Stimulated activated naive CD8-positive, alpha-beta T cell treated with anti-CD3 and anti-CD28 coated beads, Interleukin-15, amount 100 ng/mL, for 72 hours (primary cell): ENCODE measurements at places on chromosomes 11 and 22.

DNA sequence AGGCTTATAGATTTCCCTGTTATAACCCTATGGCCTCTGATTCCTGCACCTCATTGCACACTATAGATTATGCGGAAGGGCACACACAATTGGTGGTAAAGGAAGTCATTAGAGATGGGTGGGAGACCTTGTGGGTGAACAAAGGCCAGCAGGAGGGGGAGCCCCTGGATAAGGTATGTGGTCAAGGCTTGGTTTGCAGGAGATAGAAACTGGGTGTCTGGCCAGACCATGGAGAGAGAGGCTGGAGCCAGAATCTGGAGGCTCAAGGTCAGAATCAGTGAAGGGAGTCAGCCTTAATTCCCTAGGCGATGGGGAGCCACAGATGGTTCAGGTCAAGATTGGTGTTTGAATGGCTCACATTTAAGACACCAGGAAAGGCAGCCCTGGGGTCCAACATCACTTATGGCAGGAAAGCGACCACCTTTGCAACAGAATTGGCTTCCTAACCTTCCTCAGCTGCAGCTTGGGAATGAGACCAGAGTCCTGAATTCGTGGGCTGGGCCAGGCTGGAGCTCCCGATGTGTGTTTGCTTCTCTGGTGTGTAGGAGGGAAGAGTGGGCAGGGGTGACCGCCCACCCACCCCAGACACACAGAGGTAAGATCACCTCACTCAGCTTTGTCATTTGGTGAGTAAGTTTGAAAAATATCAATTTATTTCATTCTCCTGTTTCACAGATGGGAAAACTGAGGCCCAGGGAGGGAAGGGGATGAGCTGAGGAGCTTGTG, 22.7 kb upstream of the SCUBE1 start:
- no peak for DNase-seq

DNA sequence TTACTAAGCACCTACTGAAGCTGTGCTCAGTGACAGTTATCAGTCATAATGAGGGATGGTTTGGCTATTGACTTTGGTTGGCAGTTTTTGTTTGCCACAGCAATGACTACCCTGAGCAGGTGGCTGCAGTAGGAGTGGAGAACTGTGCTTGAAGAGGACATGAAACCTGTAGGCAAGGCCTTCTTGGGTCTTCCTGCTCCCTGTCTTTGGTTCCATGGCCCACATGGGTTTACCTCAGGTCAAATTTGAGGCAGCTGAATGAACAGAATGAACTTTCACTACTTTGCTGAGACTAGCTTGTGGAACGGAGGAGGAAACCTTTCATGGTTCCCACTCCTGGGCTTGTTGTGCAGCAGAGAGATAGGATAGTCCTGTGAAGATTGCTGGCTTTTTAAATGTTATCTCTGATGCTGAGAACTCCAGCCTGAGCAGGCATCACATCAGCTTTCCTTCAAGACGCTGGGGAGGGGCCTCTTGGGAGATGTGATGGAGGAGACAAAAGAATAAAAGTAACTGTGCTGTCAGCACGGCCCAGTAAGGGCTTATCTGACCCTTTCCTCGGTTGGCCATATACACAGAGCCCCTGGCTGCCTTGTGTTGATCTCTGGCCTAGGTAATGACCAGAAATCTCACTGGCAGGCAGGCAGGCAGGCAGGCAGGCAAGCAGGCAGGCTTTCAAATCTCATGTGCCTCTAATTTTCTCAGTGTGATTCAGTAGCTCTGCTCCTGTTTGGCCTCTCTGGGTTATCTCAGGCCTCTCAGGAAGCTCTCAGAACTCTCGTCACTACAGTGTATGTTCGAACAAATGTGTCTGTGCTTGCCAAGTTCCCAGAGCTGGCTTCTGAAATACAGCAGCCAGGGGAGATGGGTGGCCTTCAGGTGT, 12.0 kb downstream of the STIM1 start:
- peak; percentile 13 for DNase-seq

- DNase-seq = no peak
Measured at GRCh38 chr11:113446112-113446511, 29.1 kb downstream of the DRD2 start.

- DNase-seq = no peak
Measured at GRCh38 chr11:134882141-134882540, 470.1 kb upstream of the B3GAT1 start.

DNA sequence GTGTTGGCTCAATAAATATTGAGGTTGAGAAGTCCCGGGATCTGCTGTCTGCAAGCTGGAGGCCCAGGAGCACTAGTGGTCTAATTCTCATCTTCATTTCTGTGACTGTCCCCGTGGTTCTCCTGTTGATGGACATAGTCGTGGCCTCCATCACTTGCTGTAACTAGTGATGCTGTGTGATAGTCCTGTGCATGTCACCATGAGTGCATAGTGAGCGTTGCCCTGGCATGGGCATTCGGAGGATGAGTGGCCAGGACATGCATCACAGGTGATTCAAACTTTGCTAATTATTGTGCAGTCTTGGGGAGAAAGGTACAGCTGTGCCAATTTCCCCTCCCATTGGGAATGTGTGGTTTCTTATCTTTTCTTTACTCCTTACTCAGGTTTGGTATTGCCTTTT, 902.2 kb downstream of the BRD1 start:
- DNase-seq = no peak

DNA sequence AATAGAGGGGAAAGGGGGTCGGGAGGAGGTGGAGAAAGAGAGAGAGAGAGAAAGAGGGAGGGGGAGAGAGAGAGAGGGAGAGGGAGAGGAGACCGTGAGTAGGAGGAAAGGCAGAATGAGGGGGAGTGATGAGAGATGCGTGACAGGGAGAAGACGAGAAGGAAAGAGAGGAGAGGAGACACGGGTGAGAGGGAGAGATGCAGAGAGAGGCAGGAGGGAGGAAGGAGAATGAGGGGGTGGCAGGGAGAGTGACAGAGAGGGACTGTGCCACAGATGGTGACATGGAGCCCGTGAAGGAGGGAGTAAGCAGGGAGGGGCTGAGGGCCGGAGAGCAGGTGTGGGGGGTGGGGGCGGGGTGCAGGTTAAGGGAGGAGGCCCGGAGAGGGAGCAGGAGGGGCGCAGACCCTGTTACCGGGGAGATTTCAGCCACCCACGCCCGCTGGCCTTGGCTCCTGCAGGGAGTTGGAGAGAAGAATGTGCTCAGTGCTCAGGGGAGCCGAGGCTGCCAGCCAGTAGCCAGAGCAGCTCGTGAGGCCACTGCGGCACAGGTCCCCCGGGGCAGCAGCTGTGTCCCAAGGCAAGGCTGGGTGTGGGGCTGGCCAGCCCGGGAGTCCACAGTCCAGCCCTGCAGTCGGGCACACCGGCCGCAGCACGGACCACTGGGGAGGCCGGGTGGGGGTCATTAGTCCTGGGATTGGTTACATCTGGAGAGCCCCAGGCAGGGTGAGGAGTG, at the start of gene SSTR3:
SSTR3 (minus strand) TSS at position 304 of the 733 bp plus-strand sequence. CDS start 4,674 bp downstream, outside the sequence.
- DNase-seq = no peak

GRCh38 chr11:110518809-110519514, 89.2 kb downstream of the FDX1 start:
- no peak for DNase-seq

GRCh38 chr11:133896028-133896427, 50.7 kb upstream of the SPATA19 start:
- DNase-seq = no peak

DNA sequence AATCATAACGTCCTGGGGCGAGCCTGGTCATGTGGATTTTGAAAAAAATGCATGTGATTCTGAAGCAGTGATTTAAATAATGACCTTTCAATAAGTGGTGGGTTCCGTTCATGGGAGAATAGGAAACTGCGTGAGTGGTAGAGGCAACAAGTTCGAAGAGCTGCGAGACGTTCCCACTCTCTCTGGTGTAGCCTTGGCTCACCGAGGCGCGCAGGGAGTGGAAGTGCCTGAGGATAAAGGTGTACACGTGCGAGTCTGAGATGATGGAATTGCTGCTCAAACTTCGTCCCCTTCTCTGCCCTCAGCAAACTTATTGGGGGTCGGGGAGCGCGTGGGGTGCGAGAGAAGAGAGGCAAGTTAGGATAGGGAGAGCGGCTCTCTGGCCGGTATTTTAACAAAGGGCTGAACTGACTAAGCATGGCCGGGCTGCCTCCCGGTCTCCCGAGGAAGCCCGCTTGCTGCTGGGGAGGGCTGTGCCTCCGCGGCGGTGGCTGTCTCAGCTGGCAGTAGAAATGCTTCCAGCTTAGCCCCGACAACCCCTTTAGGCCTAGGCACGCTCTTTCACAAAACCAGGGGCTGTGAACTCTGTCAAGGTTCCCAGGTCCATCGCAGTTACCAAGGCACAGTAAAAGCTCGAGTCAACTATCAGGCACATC, 875 bp upstream of the STT3A start:
- DNase-seq = peak; percentile 36

DNA sequence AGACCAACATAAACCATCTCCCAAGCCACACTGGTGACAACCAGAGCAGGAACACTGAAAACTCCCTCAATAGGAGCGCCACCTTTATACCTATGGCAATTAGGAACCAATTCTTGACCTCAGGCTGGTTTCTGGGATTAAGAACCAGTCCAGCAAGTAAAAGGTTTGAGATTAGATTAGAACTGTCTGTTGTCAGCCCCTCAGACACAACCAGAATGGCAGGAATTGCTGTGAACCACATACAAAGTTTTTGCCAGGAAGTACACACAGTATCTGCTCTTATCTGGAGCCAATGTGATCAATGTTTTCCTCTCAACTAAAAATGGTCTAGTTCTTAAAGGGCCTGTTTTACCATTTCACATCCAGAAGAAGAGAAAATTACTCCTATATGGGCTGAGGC, 55.2 kb downstream of the RBFOX2 start:
- DNase-seq = no peak

DNA sequence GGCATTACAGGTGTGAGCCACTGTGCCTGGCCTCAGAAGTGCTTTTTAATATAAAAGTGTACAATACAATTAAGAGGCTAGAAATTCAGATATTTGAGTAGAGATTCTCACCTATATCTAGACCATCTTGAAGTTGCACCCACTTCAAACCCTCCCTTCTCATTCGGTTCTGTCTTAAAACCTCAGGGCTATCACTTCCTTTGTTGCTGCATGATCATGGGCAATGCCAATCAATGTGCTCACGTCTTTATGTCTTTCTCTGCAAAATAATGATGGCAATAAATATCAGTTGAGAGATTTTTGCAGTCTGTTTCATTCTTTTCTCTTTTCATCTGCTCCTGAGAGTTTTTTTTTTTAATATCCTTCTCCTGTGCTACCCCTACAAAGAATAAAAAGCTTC, 9.3 kb upstream of the NUP160 start:
- no peak for DNase-seq

DNA sequence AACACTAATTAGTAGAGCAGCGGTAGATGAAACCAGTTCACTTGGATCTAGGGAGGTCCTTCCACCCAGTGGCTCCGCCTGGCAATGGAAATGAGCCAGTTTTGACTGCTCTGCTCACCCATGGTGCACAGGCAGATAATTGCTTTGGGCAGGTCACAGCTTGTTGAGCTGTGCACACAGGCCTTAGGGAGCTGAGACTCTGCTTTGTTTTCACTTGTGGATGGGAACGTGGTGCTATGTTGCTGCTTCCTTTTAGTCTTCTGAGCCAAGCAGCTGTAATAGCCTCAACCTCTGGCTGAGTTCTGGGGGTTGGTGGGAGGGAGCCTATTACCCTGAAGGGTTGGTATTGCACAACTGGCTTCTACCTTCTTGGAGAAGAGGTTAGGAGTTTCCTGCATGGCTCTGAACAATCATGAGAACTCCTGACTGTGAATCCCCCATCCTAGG, 262.3 kb upstream of the MTNR1B start:
- no peak for DNase-seq

DNA sequence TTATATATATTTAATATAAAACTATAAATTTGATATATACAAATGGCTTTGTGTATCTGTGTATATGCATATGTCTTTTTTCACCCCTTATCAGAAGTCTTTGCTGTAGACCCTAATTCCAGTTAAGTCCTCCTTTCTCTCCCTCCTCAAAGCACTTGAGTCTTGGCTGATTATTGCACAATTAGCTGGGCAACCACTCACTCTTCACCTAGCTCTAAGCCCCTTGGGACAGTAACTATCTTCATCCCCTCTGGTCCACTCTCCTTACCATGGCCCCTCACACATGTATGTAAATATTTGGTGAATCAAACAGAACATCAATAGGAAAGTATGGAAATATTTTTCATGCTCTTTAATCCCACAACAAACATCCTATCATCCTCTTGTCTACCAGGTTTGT, 909 bp upstream of the OR5B21 start:
- DNase-seq = no peak

DNA sequence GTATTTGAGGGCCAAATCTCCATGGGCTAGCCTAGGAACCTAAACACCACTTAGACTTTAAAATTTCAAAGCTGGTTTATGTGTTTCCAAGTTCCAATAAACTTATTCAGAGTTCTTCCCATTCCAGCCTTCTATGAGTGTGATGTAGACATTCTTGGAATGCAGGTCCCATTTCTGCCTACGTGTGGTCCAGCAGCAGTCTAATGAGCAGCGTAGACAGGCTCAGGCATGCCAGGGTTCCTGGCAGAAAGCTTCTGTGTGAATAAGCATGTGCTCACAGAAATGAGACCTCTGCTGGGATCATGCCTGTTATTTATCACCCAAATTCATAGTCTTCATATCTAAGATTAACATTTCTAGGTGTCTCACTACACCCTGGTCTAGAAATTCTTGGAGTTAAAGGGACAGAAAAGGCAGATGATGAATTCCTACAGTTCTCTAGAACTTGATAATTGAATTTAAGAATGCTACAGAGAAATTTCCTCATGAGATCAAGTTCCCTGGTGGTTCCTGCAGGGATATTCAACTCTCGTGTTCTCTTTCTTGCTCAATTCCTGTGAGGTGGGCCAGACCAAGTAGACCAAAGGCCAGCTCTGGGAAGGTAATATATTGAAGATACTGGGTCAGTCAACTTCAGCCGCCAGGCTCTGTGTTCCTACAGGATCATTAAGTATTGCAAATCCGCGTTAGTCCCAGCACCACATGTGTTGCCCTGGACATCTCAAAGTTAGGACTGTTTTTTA, 17.6 kb downstream of the RNF185 start:
- no peak for DNase-seq

GRCh38 chr11:38089726-38090125, 1491.7 kb upstream of the RAG2 start:
- no peak for DNase-seq

DNA sequence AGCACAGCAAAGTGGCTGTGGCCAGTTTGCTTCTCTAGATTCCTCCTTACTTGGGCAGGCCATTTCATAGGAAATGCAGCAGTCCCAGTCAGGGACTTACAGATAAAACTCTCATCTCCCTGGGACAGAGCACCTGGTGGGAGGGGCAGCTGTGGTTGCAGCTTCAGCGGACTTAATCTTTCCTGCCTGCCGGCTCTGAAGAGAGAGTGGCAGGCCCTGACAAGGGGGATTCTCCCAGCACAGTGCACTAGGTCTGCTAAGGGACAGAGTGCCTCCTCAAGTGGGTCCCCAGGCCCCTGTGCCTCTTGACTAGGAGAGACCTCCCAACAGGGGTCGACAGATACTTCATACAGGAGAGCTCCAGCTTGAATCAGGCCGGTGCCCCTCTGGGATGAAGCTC, 1649.1 kb downstream of the LRRC4C start:
- DNase-seq = no peak

DNA sequence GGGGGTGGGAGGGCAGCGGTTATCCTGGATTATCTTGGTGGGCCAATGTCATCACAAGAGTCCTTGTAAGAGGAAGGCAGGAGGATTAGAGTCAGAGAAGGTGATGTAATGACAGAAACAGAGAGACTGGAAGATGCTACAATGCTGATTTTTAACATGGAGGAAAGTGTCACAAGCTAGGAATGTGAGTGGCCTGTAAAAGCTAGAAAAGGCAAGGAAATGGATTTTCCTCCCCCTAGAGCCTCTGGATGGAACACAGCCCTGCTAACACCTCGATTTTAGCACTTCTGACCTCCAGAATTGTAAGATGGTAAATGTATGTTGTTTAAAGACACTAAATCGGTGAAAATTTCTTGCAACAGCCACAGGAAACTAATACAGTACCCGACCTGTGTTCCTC, 109.3 kb downstream of the MN1 start:
- DNase-seq = no peak
